Karpas-422 (cell line): ENCODE measurements at places on chromosomes 5 and 9.

GRCh38 chr9:117671468-117671867, 32.7 kb upstream of the TLR4 start:
- no peak for DNase-seq

DNA sequence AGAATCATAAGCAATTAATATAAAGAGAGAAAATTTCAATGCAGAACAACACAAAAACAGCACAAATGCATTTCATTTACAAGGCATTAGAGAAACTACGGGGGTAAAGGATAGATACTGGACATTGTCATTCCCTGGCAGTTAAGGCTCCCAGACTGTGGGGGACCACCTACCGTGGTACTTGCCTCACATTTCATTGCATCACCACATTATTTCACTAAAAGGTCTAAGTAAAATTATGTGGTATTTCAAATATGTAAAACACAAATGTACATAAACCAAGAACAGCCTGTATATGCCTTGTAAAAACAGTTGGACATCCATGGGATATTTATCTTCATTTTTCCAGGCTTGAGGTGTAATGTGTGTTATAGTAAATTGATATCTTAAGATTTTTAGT, 571.2 kb upstream of the ZNF462 start:
- peak; percentile 22 for DNase-seq

- no peak for DNase-seq
Measured at GRCh38 chr9:88060746-88061145, 77.5 kb downstream of the SPATA31C2 start.

DNA sequence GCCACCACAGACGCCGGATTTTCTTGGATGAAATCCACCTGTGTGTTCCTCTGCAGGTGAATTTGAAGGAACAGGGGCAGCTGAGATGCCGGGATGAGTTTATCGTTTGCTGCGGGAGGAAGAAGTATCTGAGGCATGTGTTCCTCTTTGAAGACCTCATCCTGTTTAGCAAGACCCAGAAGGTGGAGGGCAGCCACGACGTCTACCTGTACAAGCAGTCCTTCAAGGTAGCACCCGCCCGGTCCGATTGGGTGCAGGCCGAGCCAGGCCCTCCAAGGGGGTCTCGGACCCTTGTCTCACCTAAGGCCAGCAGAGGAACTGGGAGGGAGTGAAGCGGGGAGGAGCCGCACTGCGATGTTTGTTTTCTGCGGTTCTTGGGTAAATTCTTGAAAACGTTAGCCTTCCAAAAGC, 18.4 kb upstream of the LRRC14B start:
- DNase-seq, result no peak

GRCh38 chr5:73764586-73764985, 138.6 kb downstream of the ARHGEF28 start:
- no peak for DNase-seq

GRCh38 chr5:102666164-102666946, 88.8 kb upstream of the PAM start:
- no peak for DNase-seq

- no peak for DNase-seq
Measured at GRCh38 chr5:50583621-50584020, 82.8 kb upstream of the PARP8 start.

- peak; percentile 52 for DNase-seq
Measured at GRCh38 chr5:9716838-9717281, 86.7 kb upstream of the TAS2R1 start.

- DNase-seq, result peak; percentile 68
Measured at GRCh38 chr5:114898602-114899001, 271.1 kb downstream of the TRIM36 start.

- DNase-seq, result no peak
Measured at GRCh38 chr9:134987906-134988700, 70.4 kb upstream of the FCN1 start.

DNA sequence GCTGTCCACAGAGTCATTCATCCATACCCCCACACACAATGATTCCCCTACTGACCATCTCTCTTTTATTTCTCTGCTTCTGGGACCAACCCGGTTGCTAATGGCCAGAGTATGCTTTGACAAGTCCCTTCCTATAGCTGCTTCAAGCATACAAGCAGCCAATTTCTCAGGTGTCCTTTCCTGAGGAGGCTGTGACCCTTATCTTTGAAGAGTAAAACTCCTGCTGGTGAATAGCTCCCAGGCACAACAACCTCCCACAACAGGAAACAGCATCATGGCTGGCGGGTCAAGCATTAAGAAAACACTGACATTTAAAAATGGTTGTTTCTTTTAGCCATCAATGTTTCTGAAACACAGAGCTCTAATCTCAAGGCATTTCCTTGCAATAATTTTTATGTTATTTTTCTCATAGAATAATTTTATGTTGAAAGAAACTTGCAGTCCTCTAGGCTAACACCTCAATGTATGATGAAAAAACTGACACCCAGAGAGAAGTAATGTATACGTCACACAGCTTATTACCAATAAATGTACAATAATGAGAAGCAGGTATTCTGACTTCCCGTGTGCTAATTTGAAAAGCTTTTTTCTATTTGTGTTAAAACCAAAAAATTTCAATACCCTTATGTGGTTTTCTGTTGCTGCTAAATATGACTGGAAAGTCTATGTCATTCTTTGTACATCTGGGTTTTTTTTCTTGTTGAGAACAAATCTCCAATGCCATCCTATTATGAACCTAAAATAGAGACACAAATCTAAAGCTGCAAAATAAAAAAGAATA, 7.5 kb upstream of the PAM start:
- no peak for DNase-seq

- DNase-seq, result no peak
Measured at GRCh38 chr5:62007457-62007856, 298.5 kb upstream of the KIF2A start.
